ENCODE measurements at places on chromosomes 16 and 17.
A peak's percentile ranks its signal among the peaks of the same experiment; 100 is the strongest.

DNA sequence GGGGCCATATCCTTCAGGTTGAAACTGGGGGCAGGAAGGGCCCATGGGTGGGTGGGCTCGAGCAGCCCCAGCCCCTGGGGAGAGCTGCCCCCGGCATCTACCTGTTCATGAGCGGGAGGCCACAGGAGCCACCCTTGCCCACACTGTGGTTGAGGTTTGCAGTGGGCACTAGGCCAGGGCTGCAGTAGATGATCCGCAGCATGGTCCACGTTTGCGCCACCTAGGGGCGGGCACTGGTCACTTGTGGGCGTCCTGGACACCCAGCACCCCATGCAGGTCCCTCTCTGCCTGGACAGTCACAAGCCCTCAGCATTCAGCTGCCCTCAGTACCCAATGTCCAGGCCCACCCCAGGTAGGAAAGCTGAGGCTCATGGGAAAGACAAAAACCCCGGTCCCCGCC is 1.8 kb upstream of the JMJD8 start:
- no peak for DNase-seq

GRCh38 chr16:68358951-68359350 is 48.1 kb downstream of the PRMT7 start:
- no peak for DNase-seq

DNA sequence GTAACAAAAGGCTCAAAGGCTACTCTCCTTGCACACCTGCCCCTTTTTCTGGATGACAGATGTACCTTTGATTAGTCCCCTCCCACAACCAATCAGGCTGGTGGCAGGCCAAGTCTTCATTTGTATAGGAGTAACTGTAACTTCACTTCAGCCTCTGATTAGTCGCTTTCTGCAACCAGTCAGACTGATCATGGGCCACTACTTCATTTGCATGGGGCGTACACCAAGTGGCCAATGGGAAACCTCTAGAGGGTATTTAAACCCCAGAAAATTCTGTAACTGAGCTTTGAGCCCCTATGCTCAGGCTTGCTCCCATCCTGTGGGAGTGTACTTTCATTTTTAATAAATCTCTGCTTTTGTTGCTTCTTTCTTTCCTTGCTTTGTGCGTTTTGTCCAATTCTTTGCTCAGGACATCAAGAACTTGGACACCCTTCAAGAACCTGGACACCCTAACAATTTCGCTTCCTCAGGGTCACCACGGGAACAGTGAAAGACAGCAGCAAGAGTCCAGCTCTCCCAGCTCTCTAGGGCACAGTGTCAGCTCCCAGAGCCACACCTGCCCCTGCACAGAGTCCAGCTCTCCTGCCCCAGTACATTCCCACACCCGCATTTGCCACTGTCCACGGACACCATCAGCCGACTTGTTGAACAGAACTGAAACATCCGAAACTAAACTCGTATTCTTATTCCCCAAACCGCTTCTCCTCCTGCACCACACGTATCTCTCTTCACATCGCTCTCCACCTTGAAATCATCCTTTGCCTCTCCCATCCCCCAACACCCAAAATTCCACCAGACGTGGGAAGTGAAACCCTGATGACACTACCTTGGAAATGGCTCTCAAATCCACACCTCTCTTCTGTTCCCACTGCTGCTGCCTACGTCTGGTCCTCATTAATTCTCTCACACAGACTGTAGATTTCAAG is 53.4 kb downstream of the ABCC12 start:
- DNase-seq, result no peak

- no peak for DNase-seq
Observed at GRCh38 chr17:45092911-45093430, 31.9 kb downstream of the NMT1 start.

DNA sequence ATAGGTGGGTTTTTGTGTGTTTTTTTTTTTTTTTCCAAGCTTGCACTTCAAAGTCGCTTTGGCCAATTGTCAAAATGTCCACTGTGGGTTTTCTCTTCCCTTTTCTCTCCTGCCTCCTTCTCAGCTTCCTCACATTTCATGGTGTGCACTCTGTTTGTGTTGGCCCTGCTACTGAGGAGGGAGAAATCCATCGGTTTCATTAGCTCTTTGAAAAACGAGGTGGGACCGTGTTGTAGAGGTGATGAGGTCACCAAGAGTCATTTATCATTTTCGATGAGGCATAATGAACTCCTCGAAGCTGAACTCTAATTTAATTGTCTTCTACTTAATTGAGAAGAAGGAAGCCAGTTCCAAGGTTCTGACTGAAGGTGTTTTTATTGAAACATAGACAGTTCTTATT is 174.4 kb upstream of the TOX3 start:
- no peak for DNase-seq

DNA sequence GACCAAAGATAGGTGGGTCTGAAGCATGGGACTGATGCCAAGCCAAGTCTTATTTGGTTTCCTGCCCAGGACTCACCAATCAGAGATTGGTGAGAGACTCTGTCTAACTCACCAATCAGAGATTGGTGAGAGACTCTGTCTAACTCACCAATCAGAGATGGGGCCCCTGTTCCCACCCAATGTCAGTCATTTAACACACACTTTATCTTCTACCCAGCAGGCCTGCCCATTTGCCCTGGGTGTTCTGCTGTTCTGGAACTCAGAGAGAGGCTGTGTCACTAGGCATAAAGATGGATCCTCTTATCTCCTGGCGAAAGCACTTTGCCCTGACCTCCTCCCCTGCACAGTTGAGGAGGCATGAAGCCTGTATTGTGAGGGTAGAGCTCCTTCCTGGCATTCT is 5.4 kb upstream of the RHOT1 start:
- DNase-seq, result no peak

DNA sequence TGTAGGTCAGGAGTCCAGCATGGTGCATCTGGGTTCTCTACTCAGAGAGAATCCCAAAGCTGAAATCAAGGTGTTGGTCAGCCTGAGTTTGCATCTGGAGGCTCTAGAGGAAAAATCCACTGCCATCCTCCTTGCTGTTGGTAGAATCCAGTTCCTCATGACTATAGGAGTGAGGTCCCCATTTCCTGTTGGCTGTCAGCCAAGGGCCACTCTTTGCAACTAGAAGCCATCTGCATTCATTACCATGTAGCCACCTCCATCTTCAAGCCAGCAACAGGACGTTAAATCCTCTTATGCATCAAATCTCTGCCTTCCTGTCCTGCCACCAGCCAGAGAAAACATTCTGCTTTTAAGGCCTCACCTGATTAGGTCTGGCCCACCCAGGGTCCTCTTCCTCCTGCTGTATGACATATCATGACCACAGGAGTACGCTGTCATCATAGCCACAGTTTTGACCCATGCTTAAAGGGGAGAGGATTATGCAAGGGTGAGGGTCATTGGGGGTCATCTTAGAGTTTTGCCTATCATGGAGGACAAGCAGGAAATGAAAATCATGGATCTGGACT is 40.5 kb downstream of the DNAH9 start:
- DNase-seq, result no peak

DNA sequence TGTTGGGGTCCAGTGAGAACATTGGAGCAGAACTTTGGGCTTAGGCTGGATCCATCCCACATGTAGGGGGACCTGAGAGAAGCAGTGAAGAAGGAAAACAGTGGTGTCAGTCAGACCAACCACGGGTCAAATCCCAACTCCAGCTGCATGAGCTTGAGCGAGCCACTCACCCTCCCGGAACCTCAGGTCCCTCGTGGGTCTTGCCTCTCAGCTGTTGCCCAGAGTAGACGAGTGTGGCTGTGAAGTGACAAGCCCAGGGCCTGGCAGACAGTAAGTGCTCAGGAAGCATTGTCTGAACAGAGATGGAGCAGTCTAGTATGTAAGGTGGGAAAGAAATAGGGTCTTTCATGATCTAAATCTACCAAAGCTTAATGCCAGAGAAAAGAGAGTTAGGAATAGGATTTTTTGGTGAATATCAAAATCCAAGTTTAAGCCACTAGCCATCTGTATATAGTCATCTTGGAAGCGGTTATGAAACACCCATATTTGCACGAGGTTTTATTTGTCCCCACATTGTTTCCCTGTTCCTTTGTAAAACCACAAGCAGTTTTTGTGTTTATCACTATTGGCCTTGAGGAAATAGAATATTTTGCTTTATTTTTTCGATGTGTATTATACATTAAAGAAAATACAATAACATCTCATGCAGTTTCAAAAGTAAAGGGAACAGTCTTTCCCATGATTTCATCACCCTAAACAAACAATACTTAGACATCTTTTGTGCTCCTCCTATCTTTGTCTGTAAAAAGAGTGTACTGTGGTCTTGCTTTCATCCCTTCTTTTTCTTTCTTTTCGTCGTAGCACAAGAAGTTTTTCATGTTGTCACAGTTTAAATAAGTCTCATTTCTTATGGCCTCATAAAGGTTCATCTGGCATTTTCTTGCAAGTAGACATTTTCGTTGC is 112.0 kb downstream of the CLEC16A start:
- DNase-seq, result no peak

- no peak for DNase-seq
Observed at GRCh38 chr16:27410761-27411160, 8.8 kb downstream of the IL21R start.

- no peak for DNase-seq
Observed at GRCh38 chr16:10343124-10343760, 42.6 kb upstream of the ATF7IP2 start.

GRCh38 chr16:87853411-87854052 is 15.8 kb downstream of the SLC7A5 start:
- DNase-seq, result no peak

DNA sequence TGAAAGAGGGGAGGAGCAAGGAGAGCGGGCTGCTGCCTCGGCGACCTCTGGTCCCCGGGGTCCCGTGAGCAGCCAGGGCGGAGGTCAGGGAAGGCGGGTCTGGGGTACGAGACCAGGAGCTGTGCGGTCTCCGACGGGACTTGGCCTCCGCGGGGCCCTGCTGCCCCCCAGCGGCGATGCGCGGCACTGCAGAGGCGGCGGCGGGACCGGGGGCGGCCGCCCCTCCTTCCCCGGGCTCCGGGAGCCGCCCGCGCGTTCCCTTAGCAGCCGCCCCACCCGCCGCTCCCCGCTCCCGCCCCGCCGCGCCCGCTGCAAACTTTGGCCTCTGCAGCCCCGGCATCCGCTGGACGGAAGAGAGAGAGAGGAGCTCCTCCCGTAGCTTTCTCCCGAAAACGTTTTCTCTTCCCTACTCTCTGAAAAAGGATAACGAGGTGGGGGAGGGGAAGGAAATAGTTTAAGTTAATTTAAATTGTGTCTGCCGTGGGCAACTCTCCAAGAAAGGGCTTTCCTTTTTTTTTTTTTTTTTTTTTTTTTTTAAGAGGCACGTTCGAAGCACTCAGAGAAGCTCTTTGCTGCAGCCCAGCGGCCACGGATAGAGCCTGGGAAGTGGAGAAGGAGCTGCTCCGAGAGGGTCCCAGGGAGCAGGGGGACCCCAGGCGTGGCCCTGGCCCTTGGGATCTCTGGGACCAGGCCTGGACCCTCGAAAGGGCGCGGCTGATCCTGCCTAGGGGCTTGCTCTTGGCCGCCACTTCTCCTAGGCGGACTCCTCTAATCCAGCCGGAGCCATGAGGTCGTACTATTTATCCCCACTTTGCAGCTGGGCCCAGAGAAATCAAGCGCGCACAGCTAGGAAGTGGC is 43.2 kb downstream of the C16orf82 start:
- DNase-seq, result peak; percentile 25

DNA sequence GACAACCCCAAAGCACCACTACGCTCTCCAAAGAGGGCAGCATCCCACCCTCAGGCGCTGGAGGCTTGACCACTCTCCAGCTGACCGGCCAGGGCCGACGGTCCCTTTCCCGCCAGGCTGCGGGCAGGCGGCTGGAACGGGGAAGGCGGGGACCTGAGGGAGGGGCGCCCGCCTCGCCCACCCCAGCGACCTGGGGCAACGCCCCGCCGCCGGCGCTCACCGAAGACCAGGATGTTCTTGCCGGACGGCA is 431 bp downstream of the DYNC1LI2 start:
- peak; percentile 3 for DNase-seq

GRCh38 chr17:75970011-75970523 is 8.9 kb downstream of the ACOX1 start:
- no peak for DNase-seq

- no peak for DNase-seq
Observed at GRCh38 chr16:621526-622105, 9.2 kb upstream of the WFIKKN1 start.

GRCh38 chr17:76458580-76459490 is 5.9 kb upstream of the UBE2O start:
- peak; percentile 24 for DNase-seq

GRCh38 chr16:51818342-51818944 is 667.4 kb upstream of the SALL1 start:
- DNase-seq, result peak; percentile 3

GRCh38 chr17:39671651-39672521 is 3.6 kb downstream of the PNMT start:
- DNase-seq, result peak; percentile 32

GRCh38 chr17:82804442-82805191 is 35.2 kb downstream of the ZNF750 start:
- no peak for DNase-seq

DNA sequence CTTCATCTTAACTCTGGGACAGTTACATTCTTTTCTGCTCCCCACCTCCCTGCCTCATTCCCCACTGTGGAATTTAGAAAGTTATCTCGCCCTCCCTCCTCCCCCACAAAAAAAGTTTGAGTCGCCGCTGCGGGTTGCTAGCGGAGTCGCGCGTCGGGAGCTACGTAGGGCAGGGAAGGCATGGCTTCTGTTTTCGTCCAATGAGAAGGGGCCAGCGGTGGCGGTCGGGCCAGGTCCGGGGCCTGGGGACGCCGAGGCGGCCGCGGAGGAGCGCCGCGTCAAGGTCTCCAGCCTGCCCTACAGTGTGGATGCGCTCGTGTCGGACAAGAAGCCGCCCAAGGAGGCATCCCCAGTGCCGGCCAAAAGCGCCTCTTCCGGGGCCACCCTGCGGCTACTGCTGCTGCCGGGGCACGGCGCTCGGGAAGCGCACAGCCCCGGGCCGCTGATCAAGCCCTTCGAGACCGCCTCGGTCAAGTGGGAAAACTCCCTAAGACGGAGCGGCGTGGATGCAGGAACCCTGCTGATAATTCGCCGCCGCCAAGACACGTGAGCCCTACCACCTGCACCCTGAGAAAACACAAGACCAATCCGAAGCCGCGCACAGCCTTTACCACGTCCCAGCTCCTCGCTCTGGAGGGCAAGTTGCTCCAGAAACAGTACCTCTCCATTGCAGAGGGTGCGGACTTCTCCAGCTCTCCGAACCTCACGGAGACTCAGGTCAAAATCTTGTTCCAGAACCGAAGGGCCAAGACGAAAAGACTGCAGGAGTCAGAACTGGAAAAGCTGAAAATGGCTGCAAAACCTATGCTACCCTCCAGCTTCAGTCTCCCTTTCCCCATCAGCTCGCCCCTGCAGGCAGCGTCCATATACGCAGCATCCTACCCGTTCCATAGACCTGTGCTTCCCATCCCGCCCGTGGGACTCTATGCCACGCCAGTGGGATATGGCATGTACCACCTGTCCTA is 8.9 kb downstream of the OR4D1 start:
- peak; percentile 59 for DNase-seq

DNA sequence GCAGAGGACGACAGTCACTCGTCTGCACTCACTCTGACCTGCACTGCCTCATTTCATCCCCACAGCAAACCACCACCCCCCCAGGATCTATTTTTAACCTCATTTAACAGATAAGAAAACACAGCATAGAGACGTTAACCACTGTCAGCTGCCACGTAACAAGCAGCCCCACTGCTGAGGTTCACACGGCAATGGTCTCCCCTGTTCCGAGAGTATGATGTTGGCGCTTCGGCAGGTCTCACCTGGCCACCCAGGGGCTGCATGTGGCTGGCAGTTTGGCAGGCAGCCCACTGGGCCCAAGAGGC is 16.1 kb downstream of the ZNF469 start:
- DNase-seq, result no peak

GRCh38 chr17:81116704-81117103 is 48.6 kb upstream of the PVALEF start:
- no peak for DNase-seq
